ENCODE measurements at places on chromosomes 12 and 14.

DNA sequence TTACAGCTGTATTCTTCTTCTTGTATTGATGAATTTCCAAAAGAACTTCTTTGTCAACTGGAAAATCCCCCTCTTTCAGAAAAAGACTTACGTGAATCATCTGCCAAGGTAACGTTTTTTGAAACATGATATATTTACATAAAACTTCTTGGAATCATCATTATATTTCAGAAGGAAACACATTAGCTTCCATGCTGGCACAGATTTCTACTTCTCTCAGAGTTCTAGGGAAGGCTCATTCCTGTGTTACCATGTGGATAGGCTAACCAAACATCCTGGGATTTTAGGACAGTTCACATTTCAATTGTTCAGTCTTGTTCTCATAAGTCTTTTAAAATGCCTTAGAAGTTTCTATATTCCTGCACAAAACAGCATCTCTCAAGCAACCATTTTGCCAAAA is 120.3 kb upstream of the NEDD1 start:
- no peak for DNase-seq

GRCh38 chr12:117298648-117299225 is 62.7 kb downstream of the NOS1 start:
- DNase-seq: no peak

DNA sequence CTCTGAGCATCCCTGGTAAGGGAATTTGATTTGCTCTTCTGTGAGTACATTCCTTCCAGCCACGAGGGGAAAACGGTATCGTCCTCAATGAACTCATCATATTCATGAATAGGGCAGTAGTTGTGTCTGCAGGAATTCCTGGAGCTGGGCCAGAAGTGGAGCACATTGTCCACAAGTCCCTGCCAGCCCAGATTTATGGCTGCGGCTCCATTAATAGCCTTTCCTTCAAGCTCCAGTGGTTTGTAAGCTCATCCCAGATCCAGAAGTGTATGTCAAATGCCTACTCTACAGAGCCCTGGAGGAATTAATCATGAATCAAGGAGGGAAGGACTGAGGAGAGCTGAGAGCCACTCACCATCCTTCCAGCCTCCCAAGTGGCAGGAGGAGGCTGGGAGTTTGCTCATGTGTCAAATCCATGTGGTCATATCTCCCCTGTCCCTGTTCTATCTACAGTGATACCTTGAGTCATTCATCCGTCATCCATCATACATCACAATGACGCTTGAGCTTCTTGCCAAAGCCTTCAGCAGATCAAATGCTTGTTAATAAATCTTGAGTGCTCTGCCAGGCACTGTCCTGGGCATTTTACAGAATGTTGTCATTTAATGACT is 65.5 kb downstream of the SVOP start:
- DNase-seq: peak; percentile 39

- no peak for DNase-seq
Measured at GRCh38 chr14:95765051-95765450, 51.1 kb upstream of the TCL1A start.

DNA sequence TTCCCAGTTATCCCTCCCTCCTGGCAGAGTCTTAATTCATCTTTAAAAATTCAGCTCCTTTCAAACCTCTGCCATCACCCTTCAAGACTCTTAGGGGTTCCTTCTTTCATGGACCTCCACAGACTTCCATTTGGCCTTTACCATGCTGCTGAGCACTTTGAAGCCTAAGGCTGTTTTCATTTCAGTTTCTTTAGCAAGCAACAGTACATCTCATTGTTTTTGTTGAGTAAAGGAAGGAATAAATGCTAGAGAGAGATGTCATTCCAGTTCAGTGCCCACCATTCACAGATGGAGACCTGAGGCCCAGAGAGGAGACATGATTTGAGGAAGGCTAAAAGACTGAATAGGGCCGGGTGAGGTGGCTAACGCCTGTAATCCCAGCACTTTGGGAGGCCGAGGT is 1.3 kb upstream of the GAS2L3 start:
- DNase-seq: no peak

DNA sequence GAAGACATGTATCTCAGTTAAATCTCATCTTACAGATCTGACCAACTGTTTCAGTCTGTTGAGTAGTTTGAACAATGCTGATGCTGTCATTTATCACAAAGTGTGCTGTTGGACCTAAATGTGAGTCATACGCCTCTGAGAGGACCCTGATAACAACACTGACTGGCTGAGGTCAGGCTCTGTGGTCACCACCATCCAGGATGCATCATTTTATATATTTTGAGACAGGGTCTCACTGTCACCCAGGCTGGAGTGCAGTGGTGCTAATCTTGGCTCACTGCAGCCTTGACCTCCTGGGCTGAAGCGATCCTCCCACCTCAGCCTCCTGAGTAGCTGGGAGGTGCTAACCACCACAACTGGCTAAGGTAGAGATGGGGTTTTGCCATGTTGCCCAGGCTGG is 181.0 kb upstream of the RGS6 start:
- no peak for DNase-seq

DNA sequence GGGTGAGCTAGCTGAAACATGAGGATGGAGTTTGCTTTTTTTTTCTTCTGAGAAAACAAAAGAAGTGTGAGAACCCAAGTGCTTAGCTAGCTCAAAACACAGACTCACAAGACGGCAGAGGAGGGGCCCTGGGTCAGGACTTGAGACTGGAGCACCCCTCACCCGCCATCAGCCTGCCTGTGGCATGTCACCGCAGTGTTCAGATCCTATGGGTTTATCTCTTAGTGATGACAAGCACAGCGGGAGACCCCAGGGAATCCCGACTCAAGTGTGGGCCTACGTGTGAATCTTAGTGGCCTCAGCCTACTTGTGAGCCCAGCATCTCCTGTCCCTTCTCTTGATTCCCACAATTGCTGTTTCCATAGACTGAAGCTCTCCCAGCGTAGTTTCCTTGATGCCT is 22.9 kb downstream of the DYRK4 start:
- no peak for DNase-seq

- DNase-seq: peak; percentile 50
Measured at GRCh38 chr12:65170209-65170881, 962 bp downstream of the LEMD3 start.

DNA sequence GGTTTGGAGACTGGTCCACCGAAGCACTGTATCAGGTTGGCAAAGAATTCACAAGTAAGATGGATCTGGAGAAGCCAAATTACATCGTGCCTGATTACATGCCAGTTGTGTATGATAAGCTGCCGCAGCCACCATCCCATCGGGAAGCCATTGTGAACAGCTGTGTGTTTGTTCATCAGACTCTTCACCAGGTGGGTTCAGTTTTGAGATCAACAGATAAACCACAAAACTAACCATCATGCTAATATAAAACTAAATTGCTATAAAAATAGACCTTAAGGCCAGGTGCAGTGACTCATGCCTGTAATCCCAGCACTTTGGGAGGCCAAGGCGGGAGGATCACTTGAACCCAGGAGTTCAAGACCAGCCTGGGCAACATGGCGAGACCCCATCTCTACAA is 58.9 kb downstream of the HSP90AA1 start:
- no peak for DNase-seq

- no peak for DNase-seq
Measured at GRCh38 chr14:24092110-24092504, 2.0 kb upstream of the PCK2 start.

DNA sequence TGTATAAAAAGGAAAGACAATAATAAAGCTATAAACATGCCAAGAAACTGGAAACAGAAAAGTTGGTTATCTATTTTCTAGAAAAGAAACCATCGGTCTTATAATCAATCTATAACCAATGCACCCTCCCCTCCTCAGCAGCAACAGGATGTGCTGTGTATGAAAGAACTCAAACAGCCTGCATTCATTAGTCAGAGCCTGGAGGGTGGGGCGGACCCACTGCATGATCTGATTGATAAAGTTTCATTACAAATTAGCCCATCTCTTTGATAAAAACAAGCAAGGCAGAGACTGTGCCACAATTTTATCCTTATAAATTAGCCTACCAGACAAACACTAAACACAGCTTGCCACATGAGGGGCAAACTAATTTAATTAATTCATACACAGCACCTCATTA is 448.1 kb downstream of the BCAT1 start:
- no peak for DNase-seq

DNA sequence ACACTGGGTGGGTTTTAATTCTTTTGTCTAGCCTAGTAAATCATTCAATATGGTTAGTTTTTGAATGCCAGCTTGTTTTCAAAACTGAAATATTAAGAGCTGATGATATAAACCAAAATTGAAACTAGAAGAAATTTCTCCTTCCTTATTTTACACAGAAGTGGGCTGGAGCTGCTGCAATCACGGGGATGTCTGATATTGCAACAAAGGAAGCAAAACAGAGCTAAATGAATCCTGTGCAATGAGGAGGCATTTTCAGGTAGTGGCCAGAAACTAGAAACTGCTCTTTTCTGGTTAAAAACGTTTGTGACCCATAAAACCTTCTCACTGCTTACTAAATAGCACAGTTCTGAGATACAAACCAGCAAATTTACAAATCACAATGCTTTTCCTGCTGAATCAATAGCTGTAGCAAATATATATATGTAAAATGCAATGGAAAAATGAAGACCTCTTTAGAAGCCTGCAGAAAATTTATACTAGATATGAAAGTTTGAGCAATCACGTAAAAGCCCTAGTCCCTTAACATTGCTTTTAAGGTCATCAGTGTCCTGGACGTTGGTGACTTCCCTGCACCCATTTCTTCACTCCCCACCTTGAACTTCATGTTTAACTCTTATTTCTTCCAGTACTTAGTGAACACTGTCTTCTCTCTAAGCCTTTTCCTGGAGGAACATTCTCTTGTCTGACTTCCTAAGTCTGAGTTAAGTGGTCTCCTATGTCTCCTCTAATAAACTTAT is 15.9 kb upstream of the LRRK2 start:
- DNase-seq: no peak

DNA sequence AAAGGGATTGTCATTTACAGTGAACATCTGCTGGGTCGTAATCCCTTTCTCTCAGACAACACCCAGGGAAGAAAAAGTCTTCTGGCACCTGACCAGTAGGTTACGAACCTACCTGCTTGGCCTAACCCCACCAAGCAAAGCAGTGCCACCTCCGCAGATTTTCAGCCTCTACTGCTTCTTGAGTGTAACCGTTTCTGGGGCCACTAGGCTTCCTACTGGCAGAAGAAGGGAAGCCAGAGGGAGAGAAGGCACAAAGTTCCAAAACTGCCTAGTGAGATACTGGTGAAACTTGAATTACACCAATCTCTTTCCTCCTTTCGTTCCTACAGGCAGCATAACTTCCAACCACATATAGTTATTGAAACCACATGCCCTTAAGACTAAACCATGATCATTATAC is 383.6 kb downstream of the BCAT1 start:
- no peak for DNase-seq

- no peak for DNase-seq
Measured at GRCh38 chr14:84456946-84457345, 1073.0 kb upstream of the FLRT2 start.

DNA sequence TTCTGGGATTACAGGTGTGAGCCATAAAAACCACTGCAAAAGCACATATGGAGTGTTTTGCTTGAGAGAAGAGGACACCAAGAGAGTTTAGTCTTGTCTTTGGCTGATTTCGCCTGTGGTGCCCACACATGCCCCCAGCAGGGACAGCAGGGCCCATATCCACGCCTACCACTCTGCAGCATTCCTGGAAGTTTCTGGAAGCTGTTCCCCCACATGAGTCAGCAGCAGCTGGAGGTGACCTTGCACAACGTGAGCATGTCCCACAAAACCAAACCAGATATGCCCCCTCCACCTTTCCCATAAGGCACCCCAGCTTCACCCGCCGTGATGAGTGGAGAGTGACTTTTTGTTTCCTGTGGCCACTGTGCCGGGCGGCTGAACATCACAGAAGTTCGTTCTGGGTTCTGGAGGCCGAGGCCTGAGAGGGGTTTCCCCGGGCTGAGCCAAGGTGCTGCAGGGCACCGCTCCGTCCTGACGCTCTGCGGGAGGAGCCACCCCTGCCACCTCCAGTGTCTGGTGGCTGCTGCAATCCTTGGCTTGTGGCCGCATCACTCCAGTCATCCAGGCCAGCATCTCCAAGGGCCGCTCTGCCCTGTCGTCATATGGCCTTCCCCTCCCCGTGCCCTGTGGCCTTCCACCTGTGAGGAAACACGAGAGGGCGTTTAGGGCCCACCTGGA is 4.7 kb downstream of the ASPG start:
- DNase-seq: no peak

GRCh38 chr12:114668886-114669288 is 15.1 kb downstream of the TBX3 start:
- no peak for DNase-seq

Measured in cardiac fibroblast (primary cell).